ENCODE measurements at places on chromosomes 12 and 14.

DNA sequence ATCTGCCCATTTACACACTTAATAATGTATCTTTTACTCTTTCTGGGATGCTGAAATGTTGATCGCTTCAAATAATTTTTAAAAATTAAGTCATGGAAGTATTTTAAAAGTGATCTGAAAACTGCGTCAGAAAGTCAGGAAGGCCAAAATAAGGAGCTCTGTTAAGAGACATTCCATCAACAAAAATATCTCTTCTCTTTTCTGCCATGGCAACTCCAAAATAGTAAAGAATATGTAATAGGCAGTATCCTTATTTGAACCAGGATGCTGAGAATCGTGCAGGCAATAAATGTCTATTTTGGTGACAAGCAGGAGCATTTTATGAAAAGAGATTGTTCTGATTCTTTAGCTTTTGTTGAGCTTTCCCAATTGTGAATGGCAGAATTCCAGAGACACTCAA lies 81.8 kb upstream of the PPP1R12A start:
- no peak for DNase-seq

DNA sequence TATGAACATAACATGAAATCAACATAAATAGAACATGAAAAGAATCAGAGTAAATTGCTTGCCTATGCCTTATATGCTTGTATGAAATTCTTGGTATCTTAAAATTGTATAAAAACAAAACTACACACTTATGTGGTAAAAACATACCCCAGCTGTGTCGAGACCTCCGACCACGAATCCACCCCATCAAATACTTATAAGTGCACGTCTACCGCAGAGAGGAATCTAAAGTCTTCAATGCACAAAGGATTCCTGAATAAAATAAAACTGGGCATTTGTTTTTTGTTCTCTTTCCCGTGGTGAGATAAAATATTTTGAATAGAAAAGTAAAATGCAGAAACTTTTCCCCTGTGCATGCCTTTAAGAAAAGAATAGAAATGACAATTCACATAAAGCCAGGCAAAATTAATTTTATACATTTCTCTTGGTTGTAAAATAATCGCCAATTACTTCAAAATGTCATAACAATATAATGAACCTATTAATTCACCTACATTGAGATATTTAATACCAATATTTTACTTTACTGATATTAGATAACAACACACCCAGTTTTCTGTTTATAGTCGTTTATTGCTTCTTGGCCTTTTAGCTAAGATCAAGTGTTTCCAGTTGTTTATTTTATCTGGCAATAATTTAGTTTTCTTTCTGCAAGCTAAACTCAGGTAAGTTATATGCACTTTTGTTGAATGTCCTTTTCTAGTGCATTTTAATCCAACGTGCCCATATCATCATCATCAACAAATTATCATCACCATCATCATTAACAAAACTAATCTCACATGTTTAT lies 1.0 kb downstream of the KLRK1 start:
- DNase-seq, result no peak

DNA sequence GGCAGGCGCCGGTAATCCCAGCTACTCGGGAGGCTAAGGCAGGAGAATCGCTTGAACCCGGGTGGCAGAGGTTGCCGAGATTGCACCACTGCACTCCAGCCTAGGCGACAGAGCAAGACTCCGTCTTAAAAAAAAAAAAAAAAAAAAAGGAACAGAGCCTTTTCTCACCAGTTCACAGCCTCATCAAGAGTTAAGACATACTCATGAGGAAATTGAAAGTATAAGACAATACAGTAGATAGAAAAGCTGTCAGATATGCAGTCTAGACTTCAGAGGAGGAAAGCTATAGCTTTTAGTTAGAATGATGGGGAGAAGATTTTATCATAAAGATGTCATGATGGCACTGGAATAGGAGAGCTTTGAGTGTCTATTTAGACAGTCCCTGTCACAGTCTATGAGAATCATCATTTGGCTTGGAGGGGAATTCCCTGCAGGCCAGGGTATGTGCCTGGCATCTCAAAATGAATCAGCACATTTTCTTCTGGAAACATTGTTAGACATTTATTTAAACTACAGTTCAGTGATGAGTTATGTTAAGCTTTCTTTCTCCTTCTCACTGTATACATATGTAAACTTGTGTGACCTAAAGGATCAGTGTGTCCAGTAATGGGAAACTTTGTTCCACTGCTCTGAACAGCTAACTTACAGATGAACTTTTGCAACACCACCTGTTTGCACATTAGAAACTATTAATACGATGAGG lies 2.9 kb upstream of the RAB35 start:
- DNase-seq, result peak; percentile 36

- no peak for DNase-seq
Measured at GRCh38 chr14:37591311-37591940, 3.6 kb downstream of the FOXA1 start.

- DNase-seq, result no peak
Measured at GRCh38 chr12:80293759-80294158, 150.3 kb upstream of the PTPRQ start.

- DNase-seq, result no peak
Measured at GRCh38 chr14:51294951-51295525, 55.0 kb downstream of the TMX1 start.

- no peak for DNase-seq
Measured at GRCh38 chr14:90607141-90607540, 209.1 kb downstream of the TTC7B start.

GRCh38 chr14:92397150-92397952 lies 74.4 kb downstream of the SLC24A4 start:
- DNase-seq, result no peak

- DNase-seq, result no peak
Measured at GRCh38 chr12:14879222-14879933, 6.3 kb downstream of the MGP start.

- no peak for DNase-seq
Measured at GRCh38 chr14:42778984-42779383, 1172.3 kb downstream of the LRFN5 start.

DNA sequence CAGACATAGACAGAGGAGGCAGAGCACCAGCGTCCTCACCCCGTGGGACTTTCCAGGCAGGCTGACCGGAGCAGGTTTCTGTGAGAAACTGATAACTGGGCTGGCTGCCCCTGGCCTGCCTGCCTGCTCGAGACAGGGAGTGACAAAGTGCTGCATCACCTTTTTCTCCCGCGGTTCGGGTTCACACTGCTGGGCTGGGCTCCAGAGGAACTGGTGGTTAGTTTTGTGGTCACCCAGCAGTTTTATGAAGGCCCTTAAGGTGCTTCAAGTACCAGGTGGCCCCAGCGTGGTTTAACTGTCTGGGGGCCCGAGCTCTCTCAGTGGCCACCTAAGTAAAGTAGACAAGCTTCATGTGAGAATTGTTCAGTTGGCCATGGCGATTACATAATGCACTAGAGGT lies 1073.6 kb downstream of the BCL11B start:
- peak; percentile 72 for DNase-seq

DNA sequence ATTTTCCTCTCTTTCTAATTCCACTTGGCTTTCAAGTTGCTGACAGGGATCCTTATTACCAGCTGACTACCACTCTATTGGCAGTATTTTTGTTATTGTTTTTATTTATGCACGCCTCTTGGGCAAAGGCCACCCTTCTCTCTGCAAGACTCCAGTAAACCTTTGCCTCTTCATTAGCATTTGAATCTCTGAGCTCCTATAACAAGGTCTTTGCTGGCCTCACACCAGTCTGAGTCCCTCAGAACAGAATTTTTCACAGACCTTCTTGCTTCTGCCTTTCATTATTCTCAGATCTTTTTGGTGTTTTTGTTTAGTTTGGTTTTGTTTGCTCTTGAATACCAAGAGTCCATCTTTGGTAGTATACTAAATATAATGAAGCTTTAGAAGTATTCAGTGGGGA lies 145.9 kb downstream of the PDZRN4 start:
- no peak for DNase-seq

- DNase-seq, result no peak
Measured at GRCh38 chr14:69357544-69358200, 40.4 kb downstream of the ERH start.

DNA sequence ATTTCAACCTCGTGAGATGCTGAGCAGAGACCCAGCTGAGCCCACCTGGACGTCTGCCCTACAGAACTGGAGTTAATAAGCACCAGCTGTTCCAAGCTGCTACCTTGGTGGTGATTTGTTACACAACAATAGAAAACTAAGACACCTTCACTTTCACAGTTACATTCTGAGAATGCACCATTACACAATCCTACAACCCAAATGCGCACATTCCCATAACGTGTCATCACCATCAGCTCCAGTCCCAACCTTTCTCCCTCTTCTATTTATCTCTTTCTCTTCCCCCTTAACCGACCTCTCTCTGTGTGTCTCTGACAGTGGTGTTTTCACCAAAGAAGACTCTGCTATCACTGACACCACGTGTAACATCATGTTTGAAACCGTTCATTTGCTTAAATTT lies 91.9 kb downstream of the TMEM132D start:
- no peak for DNase-seq

GRCh38 chr14:73744874-73745529 lies 30.8 kb upstream of the PNMA1 start:
- DNase-seq, result no peak

DNA sequence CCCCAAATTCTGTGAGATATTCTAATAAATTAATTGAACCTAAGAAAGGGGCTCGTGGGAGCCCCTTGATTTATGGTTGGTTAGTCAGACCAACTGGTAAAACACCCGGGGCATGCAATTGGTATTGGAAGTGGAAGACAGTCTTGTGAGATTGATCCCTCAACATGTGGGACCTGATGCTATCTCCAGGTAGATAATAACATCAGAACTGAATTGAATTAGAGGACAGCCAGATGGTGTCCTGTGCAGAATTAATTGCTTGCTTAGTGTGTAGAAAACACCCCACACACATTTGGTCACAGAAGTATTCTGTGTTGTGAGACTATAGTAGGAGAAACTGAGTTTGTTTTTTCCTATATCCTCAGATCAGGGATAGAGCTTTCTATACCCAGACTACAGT lies 22.0 kb downstream of the PYROXD1 start:
- DNase-seq, result no peak

DNA sequence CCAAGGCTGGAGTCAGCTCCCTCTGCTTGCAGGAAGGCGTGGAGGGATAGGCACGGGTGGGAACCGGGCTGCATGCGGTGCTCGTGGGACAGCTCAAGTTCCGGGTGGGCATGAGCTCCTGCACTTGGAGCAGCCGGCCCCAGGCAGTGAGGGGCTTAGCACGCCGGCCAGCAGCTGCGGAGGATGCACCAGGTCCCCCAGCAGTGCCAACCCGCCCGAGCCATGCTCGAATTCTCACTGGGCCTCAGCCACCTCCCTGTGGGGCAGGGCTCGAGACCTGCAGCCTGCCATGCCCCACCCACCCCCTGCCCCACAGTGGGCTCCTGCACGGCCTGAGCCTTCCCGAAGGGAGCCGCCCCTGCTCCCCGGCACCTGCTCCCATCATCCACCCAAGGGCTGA lies 1501.8 kb downstream of the AACS start:
- no peak for DNase-seq

DNA sequence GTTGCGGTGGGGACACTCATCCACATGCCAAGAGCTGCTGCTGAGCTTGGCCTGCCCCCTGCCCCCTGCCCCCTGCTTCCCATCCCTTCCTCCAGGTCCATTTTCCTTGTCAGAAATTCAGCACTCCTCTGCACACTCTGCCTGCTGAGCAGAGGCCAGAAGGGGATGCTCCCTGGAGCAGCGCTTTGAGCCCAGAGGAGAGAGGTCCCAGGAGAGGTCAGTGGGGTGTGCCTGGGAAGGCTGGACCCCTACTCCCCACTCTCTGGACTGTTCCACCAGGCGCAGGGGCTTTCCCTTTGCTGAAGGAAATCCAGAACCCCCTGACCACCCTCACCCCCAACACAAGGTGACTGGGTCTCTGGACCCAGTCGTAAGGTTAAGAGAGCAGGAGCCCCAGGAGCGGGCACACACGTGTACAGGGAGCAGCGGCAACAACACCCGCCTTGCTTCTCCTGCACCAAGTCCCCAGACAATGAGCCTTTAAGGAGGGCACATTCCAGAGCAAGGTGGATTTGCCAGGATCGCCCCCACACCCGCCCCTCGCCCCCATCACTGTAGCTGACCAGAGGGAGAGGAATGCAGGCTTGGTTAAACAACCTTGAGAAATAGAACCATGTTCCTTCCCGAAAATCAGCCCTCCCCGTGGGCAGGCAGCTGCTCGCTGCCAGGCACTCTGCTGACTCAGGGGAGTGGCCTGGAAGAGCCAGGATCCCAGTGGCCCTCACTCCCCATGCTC lies 30.7 kb downstream of the ISCA2 start:
- no peak for DNase-seq

DNA sequence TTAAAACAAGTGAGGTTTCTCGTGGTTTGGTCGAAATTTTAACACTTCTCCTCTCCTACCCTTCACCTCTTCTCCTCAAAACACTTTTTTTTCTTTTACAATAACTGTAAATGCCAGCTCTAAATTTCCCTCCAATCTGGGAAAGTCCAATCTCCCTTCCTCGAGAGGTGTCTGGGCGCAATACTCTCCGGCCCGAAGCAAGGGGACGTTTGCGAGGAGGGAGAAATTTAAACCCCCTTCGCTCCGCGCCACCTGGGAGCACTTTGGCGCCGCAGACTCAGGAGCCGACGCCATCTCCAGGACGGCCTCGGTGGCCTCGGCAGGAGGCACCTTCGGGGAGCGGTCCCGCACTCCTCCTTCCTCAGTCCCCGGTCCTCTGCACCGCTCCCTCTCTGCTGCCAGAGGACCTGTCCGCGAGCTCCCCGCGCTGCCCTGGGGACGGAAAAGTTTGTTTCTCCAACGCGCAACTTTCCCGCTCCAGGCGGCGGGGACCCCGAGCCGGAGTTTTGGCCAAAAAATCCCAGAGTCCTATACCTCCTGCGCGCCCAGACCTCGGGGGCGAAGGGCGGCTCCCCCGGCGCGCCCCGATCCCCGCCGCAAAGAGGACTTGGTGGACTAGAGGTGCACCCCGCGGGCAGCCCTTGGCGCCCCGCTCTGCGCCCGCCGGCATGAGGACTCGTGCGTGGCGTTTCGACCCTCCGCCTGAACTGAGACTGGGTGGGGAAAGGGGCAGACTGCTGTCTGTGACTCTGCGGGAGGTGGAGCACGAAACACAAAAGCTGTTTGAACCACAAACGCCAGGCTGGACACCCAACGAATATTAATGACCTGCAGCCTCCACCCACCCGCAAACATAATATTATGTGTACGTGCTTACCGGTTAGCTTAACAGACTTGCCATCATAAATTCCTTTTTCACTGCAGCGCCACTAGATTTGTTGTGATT lies 95.2 kb upstream of the HMGA2 start:
- no peak for DNase-seq

- DNase-seq, result peak; percentile 54
Measured at GRCh38 chr12:4215229-4216186, 58.1 kb upstream of the CCND2 start.

GRCh38 chr14:87175175-87175574 lies 817.8 kb downstream of the GALC start:
- DNase-seq, result no peak

GRCh38 chr12:115374480-115375185 lies 690.7 kb upstream of the TBX3 start:
- no peak for DNase-seq

- DNase-seq, result no peak
Measured at GRCh38 chr14:100889641-100890040, 13.9 kb downstream of the RTL1 start.
